ENCODE measurements at places on chromosomes 2 and 18.

GRCh38 chr2:195961873-195962272 is 106.8 kb downstream of the DNAH7 start:
- no peak for DNase-seq

DNA sequence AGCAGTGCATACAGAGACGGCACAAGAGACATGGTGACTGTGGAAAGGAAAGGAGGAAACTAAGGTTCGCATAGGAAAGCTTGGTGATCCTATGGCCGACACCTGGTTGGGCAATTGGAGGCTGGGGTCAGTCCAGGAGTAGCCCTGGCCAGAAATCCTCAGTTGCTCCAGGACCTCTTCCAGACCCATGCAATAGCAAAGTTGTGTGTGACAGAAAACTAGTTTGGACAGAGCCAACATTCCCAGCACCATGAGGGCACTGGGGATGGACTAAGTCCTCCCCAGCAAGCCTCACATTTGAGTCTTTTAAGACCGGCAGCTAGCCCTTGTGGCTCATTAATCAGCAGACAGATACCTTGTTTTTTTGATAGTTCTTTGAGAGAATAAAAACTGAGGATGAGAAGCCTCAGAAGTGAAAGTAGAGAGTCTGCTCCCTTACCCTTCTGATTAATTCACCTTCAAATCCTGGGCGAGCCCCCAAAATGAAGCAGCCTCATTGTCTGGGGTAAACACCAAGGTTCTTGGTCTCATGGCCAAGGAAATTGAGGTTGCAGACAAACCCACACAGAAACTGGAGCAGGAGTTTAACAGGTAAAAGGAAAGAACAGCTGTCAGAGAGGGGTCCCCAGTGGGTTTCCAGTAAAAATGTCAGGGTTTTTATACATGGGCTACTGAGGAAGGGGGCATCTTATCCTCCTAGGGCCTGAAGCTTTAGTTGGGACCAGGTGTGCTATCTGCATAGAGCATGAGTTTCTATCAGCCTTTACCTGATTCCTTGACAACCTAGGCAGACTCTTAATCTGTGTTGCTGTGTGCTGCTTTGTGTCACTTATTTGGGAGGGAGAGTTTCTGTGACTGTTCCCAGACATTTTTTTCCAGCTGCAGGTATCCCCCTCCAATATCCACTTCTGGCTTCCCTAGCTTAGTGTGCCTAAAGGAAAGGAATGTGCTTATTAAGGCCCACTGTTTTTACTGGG is 39.1 kb downstream of the STK17B start:
- DNase-seq: no peak

DNA sequence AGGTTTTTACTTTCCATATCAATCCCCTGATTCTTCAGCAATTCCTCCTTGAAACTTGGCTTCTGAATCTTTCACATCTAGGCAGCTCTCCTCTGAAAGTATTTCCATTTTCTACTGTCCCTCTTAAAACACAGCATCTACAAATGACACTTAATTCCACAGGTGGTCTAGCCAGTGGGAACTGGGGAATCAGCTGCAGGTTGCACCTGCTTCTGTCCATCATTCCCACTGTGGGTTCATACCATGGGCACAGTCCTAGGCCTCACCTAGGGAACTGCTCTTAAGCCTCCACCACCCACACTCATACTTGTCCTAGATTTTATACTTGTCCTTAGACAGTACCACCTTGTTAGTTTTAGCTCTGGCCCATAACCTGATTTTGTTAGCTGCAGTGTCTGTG is 2.2 kb downstream of the LOXL3 start:
- no peak for DNase-seq

DNA sequence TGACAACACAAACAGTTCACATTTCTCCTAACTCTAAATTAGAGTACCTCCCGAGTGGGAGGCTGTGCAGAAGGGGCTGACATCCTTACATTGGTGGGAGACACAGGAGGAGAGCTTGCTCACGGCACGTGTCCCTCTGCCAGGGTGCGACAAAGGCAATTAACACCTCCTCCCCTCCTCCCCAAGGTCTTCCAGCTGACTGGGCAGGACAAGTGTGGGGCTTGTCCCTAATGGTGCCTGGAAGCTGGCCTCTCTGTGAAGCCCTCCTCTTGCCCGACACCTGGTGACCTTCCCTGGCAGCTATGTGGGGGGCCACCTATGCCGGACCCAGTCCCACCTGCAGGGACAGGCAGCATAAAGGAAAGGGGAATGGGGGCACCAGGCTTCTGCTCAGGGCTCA is 57.0 kb downstream of the FAM168B start:
- no peak for DNase-seq

DNA sequence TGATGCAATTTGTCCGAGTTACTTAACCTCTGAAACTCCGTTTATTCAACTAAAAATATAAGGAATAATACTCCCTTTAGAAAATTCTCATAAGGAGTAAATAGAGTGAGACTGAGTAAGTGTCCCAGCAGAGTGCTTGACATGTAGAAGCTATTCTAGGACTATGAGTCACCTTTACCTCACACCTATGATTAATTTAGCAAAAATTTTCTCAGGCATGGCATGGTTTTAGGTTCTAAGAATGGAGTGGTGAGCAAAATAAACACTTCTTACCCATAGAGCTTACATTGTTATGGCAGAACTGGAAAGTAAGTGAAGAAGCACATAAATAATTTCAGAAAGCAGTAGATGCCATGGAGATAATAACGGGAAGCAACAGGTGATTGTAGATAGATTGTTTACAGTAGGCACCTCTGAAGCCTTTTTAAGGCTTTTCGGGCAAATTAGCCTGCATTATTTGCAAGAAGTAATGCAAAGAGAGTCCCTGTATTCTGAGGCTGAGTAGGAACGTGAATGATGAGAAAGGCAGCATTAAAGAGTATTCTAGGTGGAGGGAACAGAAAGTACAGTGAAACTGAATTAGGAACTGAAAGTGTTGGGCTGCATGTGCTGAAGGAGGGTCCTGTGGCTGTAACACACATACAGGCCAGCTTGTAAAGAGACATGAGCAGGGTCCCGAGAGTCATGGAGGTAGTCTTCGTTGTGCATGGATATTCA is 209.2 kb downstream of the ZNF407 start:
- peak; percentile 57 for DNase-seq

DNA sequence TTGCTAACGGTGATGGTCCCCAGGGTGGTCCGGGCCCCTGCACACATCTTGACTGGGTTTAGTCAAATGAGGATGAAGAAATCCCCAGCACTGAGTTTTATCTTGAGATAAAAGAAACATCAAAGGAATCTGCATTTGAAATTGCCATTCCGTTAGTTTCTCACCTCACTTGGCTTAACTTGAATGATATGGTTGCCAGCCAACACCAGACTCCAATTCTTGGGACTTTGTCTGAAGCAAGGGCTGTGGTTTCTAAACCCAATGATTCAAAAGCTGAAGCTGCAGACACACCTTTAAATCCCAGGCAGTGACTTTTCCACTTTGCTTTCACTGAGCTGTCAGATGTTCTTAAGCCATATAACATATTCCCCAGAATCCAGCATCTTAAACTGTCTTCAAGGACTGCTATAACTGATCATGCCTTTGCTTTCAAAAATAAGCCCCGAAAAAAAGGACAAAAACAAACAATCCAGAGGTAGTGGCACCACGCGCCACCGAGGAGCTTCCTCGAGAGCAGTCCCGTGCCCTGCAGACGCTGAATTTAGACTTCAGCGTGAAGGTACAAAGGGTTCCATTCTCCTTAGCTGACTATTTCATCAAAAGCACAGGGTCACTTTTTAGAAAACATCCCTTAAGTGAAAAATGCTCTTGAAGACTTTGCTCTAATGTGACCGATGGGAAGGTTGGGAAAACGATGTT is 189.3 kb downstream of the HDAC4 start:
- DNase-seq: no peak

GRCh38 chr2:174117951-174118930 is 130.1 kb downstream of the OLA1 start:
- DNase-seq: no peak

GRCh38 chr18:39693359-39693758 is 2127.8 kb upstream of the CELF4 start:
- no peak for DNase-seq

DNA sequence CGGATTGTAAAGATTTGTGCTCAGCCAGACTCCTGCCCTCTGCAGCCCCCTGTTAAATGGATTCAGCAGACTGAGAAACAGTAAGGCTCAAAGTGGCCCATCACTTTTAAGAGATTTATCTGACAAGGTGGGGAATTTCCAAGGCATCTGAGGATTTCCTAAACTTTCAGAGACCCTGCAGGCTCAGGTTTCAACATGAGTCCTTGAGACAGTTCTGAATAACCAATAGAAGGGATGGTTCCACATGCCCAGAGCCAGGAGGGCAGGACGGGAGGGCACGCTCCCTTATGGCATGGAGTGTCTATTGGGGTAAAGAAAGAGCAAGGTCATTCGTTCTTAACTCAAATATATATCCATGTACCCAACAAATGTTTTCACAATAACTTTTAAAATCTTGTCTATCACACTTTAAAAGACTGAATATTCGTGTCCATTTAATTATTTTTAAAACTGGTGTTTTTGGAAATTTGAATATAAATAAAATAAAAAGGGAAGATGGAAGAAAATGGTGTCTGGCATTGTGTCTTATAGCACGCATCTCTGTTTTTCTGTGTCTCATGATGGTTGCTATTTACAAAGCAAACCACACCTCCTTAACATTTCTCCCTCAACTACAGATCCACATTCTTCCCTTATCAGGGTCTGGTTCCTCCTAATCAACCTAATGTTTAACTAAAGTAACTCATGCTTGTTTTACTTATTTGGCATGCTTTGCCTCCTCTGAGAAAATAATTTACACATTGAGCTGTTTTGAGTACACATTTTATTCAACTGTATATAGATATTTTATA is 56.0 kb upstream of the DSG1 start:
- no peak for DNase-seq

- no peak for DNase-seq
Measured at GRCh38 chr2:152410165-152410597, 75.2 kb downstream of the FMNL2 start.

DNA sequence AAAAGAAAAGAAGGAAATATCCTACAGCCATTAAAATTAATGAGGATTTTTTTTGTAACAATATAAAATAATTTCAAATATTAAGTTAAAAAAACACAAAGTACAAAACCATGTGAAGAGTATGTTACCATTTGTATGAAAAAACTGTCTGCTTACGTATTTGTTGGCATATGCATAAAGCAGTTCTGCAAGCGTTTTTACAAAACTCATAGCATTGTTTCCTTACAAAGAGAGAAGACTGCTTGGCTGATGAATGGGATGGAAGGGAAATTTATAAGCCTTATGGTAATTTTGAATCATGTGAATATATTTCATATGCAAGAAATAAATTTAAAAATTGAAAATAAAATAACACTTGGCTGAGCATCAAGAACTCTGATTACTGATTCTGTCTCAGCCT is 63.1 kb downstream of the METTL4 start:
- no peak for DNase-seq

DNA sequence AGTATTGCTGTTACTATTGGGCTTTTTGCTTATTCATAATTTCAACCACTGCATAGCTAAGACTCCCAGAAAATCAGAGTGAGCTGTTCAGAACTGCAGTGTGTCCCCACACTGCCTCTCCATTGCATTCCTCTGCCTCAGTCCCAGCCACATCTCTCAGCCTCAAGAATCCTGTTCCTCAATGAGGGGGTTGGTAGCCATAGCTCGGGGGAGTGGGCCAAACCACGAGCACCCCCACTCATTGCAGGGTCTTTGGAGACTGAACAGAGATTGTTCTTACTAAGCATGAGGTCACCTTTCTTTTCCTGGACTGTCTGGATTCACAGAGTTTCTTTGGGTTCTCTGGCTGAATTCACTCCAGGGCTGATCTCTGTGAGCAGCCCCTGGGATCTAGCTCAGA is 161.1 kb downstream of the GFPT1 start:
- no peak for DNase-seq

DNA sequence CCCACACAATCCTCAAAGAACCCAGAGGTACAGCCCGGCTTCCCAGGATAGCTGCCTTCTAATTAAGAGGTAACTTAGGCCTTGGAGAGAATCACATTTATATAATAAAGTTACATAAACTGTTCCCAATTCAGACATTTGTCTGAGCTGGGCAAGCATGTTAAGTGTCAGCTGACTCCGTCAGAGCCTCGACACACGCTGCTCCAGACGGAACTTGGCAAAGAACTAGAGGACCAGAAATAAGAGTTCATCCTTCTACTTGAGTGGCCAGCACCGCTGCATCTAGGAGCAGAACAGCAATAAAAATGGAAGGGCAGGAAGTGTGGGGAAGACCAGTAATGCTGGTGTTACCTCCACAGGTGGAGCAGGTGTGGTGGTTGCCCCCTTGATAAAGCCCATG is 80.5 kb downstream of the MYO5B start:
- no peak for DNase-seq

DNA sequence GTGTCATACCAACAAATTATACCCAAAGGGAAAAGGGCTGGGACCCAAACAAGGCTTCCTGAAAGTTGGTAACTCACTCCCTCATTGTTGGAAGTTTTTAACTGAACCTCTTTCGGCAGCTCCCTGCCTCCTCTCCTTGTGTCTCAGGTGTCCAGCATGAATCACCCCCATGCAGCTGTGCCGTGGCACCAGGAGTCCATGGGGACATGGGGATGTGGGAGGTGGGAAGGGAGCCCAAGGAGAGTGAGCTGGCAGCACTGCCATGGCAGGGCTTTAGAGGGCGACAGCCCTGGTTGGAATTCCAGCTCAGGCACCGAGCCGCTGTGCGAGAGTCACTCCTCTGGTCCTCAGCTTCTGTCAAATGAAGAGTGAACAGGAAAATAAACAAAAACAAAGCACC is 12.5 kb upstream of the GYPC start:
- no peak for DNase-seq
